Activated CD4-positive, alpha-beta T cell treated with anti-CD3 and anti-CD28 coated beads, Interleukin-2, amount 50 U/mL, for 4 hours (primary cell): ENCODE measurements at places on chromosomes 4 and X.
A peak's percentile ranks its signal among the peaks of the same experiment; 100 is the strongest.

DNA sequence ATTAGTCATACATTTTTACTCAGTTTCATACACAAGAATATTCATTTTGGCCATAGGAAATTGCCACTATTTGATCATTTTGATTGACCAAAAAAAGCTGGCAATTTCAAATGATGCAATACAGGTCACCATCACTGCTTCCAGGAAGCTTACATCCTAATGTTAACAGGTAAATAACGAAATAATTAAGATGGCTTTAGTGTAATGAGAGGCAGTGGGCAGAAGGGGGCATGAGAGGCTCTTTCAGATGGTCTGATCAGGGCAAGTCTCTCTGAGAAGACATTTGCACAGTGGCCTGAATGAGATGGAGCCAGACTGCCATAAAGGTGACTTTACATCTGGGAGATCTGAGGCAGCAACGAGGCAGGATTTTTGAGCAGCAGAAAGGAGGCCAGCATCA is 170.7 kb downstream of the SLIT2 start:
- DNase-seq, result peak; percentile 10

- DNase-seq, result no peak
These were observed 6.4 kb downstream of the ZCCHC18 start for GRCh38 chrX:104118765-104119164.

- DNase-seq, result no peak
These were observed 72.1 kb downstream of the BEND4 start for GRCh38 chr4:42080306-42080705.

GRCh38 chr4:48546336-48546735 is 56.3 kb downstream of the ZAR1 start:
- DNase-seq, result no peak

DNA sequence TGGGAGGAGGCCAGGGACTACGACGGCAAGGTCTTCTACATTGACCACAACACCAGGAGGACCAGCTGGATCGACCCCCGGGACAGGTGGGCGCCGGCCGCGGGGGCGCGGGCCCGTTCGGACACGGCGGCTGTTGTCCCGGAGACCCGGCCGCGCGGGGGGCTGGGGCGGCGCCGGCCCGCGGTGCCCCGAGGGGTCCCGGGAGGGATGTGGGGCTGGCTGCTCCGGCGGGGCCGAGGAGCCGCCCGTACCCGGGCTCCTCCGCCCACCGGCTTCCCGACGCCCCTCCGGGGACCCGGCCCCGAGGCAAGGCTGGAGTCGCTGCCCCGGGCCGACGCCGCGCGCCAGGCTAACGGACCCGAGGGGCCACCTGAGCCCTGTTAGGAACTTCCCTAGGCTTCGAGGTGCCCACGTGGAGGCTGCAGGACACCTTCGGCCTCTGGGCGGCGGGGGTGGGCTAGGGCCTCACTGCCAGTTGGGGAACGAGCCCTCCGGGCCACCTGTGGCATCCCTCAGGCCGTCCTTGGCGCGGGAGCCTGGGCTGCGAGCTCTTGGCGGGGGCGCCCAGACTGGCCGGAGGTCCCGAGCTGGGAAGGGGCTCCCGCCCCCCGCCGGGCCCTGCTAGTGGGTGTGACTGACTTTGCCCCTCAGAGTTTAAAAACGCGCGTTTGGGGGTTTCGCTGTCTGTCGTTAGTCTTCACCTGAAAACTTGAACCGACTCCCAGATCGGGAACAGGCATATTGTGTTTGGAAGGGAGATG is 660 bp downstream of the WWC2 start:
- DNase-seq, result peak; percentile 1
